ENCODE measurements at places on chromosomes 12 and 14. TPM values are rescaled to one million over a fixed set of nuclear protein-coding genes. Genes with fewer than 3 reads are reported as not detected.

DNA sequence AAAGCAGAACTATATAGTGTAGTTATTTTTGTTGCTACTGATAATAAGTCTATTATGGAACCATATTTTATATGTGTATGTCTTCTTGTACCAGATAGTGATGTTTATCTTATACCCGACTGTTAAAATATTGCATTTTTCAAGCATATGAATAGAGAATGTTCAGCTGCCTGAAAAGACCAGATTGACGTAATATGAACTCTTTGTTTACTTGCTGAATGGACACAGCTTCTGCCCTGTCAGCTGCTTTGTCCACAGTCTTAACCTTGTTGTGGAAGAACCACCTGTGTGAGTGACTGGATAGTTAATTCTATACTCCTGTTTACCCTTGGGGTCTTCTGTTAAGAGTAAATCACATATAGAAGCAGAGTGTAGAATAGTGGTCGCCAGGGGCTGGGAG is 109.3 kb downstream of the LGR5 start:
- no peak for DNase-seq

DNA sequence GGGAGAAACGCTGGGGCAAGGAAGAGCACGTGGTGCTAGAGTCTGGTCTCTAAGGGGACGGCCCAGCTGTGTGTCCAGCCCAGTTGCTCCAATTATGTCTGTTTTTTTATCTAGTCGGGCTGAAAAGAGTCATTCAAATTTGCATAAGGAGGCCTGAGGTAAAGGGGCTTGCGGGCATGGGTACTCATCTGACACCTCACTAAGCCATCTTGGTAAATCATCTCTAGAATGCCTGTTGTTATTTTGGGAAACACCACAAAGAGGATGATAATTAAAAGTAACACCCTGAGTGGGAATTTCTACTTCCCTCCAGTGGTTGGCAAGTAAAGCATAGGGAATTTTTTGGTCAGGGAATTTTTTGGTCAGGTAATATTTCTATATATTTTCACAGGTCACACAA is 196.1 kb upstream of the ALG10B start:
- DNase-seq = no peak

SERPINA9 gene
- not detected for total RNA-seq

PTPN21 gene
- total RNA-seq = 37.0 TPM

- DNase-seq = no peak
Measured at GRCh38 chr14:89013698-89014568, 189.5 kb downstream of the TTC8 start.

ARL1 gene
- total RNA-seq = 77.8 TPM

SLC38A2 gene
- 143 TPM for total RNA-seq

TRIM9 gene
- 3.9 TPM for total RNA-seq

RD3L gene
- total RNA-seq = not detected

MMP14 gene
- 161 TPM for total RNA-seq

DNA sequence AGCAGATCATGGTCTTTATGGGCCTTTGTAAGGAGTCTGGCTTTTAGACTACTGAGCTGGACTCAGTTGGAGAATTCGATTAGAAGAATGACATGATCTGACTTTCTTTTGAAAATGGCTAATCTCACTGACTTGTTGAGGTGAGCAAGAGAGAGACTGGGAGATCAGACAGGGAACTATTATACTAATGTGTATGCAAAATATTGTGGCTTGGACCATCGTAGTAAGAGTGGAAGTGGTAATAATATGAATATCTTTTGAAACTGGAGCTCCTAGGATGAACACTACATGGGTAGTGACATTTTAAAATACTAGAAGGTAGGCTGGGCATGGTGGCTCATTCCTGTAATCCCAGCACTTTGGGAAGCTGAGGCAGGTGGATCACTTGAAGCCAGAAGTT is 56.2 kb upstream of the CCT2 start:
- no peak for DNase-seq

GRCh38 chr14:76882651-76883050 is 56.4 kb downstream of the LRRC74A start:
- no peak for DNase-seq
